ENCODE measurements at places on chromosomes 1 and 21. TPM values are rescaled to one million over a fixed set of nuclear protein-coding genes. Genes with fewer than 3 reads are reported as not detected.

GRCh38 chr1:215076322-215076721, 6.2 kb upstream of the KCNK2 start:
- DNase-seq: peak; percentile 80

DNA sequence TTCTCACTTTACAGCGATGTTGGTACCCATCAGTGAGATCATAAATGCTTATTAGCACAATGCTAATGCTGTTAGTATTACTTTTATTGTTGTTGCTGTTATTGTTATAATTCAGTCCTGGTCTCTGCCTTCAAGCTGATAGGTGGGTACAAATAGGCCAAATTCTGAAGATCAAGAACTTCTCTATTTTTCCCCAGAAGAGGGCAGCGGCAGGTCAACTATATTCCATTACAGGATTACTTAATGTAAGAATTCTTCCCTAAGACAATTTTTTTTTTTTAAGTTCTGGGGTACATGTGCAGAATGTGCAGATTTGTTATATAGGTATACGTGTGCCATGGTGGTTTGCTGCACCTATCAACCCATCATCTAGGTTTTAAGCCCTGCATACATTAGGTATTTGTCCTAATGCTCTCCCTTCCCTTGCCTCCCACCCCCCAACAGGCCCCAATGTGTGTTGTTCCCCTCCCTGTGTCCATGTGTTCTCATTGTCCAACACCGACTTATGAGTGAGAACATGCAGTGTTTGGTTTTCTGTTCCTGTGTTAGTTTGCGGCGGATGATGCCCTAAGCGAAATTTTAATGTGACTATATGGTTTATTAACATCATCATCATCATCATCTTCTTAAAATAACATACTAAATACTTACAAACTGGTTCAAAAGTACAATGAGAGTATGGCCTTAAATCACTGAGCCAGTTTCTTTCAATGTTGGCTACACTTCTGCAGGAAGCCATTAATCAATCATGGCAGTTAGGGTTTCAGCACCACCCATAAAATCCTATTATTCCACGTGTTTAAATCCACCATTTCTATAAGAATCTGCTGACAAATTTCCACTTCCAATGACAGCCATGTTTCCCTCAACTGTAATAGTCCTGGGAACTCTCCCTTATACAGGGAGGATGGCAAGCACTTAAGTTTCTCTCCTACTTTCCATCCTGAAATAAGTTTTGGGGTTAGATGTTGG, 19.2 kb downstream of the SLC19A2 start:
- DNase-seq: peak; percentile 75

GRCh38 chr1:19955534-19956170, 23.8 kb downstream of the PLA2G2A start:
- no peak for DNase-seq

GRCh38 chr1:156708218-156708661, 2.9 kb upstream of the CRABP2 start:
- no peak for DNase-seq

DNA sequence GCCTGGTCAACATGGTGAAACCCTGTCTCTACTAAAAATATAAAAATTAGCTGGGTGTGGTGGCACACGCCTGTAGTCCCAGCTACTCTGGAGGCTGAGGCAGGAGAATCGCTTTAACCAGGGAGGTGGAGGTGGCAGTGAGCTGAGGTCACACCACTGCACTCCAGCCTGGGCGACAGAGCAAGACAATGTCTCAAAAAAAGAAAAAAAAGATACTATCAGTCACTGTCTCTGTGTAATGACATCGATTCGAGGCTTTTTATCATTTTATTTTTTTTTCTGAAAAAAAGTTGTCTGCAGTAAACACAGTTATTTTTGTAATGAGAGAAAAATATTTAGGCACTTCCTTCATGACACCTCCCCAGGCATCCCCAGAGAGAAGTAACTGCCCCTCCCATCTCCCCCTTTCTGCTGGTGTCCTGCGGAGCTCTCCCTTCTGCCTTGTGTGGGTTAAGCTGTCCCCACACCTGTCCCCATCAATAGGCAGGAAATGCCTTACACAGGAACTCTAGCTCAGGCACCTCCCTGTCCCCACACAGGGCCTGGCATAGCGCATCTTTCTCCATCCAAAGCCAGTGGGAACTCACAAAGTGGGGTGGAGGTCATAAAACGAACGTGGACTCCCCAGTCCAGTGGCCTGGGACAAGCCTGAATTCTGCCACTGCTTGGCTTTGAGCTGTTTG, 132.0 kb downstream of the SYF2 start:
- no peak for DNase-seq

GRCh38 chr1:158098256-158098655, 82.4 kb upstream of the CD1D start:
- DNase-seq: no peak

- no peak for DNase-seq
These were observed 20.0 kb downstream of the ADARB1 start for GRCh38 chr21:45094412-45094811.

DNA sequence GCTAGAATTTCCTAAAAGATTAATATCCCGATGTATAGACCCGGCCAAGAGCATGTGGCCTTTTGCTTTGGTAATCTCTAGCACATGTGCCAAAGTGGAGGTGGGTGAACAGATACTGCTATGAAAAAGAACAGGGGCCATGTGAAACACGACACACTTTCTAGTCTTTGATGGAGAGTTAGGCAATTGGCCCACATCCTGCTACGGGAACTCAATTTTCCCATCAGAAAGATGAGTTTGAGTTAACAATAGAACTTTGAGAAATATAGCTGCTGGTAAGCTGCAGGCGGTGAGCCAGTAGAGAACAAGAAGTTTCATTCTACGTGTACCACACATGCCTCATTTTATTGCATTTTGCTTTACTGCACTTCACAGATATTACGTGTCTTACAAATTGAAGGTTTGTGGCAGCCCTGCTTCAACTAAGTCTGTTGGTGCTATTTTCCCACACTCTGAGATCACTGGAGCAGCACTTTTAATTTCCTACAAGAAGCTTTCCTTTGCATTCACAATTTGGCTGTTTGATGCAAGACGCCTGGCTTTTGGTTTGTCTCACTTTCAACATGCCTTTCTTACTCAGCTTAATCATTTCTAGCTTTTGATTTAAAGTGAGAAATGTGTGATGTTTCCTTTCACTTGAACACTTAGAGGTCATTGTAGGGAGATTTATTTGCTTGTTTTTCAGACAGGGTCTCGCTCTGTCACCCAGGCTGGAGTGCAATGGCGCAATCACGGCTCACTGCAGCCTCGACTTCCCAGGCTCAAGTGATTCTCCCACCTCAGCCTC, 46.3 kb downstream of the HTR6 start:
- no peak for DNase-seq

The AADACL3 gene
- total RNA-seq: not detected

GRCh38 chr21:35026153-35026500, 23.0 kb downstream of the RUNX1 start:
- no peak for DNase-seq

Data from PC-3 (cell line).